ENCODE measurements at places on chromosomes 5 and 9.

DNA sequence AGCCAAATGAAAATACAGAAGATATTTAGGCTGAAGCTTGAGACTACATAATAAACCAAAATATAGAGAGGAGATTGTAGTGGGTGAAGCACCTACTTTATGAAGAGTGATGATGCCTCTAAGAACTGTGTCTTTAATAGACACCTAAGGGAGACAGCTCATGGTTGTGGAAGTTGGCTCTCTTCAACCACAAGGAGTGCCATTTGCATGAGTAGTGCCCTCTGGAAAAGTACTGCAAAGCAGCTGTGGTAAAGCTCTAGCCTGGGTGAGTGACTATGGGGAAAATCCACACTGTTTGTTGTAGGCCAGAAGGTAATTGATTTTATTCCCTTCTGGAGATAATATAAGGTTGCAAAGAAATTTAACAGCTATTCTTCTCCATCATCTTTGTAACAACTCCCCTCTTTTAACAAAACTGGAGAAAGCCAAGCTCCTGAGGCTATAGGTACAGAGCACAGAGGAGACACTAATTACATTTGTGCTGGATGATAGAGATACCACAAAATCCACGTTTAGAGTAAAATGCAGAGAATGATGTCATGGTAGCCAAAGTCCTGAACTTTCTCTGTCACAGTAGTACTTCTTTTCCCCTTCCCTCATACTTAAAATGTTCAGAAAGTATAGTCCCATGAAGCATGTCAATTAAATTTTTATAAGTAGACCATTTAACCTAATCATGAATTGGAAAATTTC is 122.8 kb downstream of the STARD4 start:
- no peak for DNase-seq

DNA sequence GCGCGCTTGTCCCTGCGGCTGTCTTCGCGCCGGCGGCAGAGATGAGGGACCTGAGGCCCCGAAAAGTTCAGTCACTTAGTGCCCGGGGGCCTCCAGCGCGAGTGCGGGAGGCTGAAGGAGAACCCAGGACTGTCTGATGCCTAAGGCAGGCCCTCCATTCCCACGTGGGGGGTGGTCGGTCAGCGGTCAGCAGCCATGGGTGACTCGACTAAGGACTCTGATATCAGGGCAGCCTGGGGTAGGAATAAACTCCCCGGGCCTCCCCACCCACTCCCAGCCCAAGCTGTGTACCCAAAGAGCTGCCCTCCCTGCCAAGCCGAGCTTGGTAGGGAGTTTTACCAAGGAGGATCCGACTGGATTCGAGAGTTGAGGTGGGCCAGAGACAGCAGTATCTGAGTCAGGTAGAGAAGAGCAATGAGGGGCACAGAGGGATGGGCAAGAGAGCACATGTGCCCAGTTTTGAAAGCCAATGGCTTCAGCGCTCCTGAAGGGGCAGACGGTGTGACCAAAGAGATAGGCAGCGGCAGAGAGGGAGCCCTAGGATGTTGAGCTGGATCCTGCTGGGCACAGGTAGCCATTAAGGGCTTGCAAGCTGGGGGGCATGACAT is 787 bp downstream of the FGFR4 start:
- DNase-seq: no peak

GRCh38 chr5:14147210-14147609 is 4.1 kb downstream of the TRIO start:
- no peak for DNase-seq

DNA sequence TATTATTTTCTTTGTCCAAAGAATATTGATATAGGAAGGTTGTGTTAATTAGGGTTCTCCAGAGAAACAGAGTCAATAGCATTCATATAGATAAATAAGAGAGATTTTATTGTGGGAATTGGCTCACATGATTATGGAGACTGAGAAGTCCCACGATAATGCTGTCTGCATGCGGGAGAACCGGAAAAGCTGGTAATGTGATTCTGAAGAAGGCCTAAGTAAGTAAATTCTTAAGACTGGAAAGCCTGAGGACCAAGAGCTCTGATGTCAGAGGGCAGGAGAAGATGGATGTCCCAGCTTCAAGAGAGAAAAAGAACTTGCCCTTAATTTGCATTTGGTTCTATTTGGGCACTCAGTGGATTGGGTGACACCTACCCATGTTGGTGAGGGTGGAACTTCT is 307.4 kb upstream of the C9orf72 start:
- DNase-seq: no peak

DNA sequence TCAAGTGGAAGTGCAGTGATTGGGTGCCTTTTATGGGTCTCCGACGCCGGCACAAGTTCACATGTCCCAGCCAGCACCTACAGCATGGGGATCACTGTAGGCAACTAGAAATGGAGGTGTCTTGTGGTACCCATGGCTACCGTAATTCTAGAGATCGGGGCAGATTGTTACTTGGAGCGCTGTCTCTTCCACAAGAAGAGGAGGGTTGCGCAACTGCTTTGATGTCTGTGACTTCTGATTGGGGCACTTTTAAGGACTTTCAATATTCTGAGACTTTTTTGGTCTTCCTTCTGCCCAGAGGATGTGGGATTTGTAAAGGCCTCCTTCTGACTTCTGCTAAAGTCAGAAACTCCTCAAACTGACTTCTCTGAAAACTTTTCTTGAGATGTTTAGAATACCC is 41.9 kb downstream of the GLRX start:
- DNase-seq: no peak

- DNase-seq: no peak
Observed at GRCh38 chr5:53110156-53110555, 599 bp upstream of the MOCS2 start.

- no peak for DNase-seq
Observed at GRCh38 chr5:2260211-2261003, 377.7 kb upstream of the IRX4 start.

- DNase-seq: no peak
Observed at GRCh38 chr5:16593013-16593412, 23.8 kb downstream of the RETREG1 start.

DNA sequence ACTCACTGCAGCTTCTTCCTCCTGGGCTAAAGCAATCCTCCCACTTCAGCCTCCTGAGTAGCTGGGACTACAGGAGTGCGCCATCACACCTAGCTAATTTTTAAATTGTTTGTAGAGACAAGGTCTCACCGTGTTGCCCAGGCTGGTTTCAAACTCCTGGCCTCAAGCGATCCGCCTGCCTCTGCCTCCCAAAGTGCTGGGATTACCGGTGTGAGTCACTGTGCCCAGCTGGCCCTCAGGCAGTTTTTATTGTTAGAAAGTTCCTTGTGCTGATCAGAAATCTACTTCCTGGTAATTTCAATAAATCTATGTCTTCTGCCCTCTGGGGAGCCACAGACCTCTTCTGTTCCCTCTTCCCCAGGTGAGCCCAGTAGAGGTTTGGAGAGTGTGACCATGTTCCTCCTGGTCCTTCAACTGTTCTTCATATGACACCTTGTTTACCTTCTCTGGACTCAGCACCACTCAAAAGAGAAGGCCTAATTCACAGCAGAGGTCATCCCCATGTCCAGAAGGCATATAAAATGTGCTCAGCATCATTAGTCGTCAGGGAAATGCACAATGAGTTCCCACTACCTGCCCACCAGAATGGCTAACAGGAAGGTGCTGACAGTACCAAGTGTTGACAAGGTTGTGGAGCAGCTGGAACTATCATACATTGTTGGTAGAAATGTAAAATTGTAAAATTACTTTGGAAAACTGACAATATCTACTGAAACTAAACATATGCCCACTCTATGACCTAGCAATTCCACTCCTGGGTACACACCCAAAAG is 10.4 kb downstream of the TMOD1 start:
- DNase-seq: no peak

DNA sequence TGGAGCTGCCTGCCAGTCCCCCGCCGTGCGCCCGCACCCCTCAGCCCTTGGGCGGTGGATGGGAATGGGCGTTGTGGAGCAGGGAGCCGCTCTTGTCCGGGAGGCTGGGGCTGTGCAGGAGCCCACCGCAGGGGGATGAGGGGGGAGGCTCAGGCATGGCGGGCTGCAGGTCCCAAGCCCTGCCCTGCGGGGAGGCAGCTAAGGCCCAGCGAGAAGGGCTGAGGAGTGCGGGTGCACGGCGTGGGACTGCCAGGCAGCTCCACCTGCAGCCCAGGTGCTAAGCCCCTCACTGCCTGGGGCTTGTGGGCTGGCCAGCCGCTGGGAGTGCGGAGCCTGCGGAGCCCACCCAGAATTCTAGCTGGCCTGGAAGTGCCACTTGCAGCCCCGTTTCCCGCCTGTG is 991.7 kb upstream of the ARRDC3 start:
- DNase-seq: no peak

DNA sequence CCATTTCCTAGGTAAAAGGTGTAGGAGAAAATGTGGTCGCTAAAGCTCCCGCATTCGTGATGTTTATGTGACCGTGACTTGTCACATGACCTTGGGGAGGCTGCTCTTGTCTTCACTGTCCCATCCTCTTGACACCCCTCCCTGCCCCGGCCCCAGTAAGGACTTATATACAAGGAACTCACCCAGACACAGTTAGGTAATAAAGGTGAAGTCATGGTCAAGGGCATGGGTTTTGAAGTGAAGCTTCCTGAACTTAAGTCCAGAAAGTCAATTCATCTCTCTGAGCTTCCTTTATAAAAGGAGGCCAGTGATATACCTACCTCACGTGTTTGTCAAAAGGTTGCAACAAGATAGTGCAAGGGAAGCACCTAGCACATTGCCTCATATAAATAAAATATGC is 17.6 kb downstream of the FGF1 start:
- no peak for DNase-seq

DNA sequence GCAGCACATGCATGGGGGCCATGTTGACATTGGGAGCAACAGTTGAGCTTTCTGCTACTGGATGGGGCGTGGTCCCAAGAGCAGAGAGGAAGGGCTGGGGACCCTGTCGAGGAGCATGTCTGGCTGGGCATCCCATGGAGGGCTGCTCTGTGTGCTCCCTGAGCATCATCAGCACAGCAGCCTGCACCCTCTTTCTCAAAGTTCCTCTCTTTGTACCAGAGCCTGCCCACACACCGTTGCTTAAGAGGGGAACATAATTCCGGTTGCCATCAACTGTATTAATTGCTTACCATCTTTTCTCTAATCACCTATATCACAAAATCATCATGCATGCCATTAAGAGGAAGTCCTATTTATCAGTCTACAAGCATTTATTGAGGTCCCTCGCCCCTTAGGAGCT is 55.2 kb upstream of the DIRAS2 start:
- DNase-seq: no peak

- no peak for DNase-seq
Observed at GRCh38 chr5:38576442-38576841, 20.0 kb upstream of the LIFR start.

DNA sequence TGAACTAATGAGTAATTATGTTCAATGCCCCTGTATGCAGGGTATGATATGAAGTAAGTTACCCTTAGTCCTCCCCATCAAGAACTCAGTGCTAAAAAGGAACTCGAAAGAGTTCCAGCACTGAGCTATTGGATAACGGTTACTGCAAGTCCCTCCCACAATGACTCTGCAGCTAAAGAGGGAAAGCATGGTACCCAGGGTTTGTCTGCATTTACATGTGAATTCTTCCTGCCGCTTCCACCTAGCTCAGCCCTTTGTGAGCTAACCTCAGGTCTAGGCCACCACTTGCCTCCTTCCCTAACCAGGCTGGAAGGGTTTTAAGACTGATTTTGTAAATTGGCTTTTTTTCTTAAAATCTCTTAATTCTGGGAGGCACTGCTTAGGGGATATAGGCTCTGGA is 376.8 kb downstream of the EBF1 start:
- DNase-seq: no peak

GRCh38 chr9:2083479-2083878 is 68.3 kb downstream of the SMARCA2 start:
- DNase-seq: no peak

GRCh38 chr5:118981783-118982182 is 6.6 kb downstream of the DTWD2 start:
- no peak for DNase-seq

- DNase-seq: no peak
Observed at GRCh38 chr5:42582723-42583122, 159.5 kb downstream of the GHR start.

DNA sequence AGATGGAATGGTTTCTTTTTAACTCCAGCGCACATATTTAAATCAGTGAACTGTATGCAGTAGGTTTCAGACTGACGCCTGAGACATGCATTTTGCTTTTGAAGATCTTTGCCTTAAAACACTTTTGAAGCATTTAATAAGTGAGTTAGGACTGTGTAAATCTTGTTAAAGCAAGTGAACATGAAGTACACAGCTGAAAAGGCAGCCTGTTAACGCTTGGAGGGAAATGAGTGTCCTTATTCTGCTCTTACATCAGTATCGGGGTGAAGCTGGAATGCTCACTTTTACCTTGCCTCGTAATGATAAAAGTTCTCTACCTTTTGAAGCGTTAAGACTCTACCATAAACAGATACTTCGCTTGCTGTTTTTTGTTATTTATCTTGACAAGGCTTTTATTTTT is 552.2 kb downstream of the ZNF608 start:
- DNase-seq: no peak

GRCh38 chr9:69871118-69871834 is 50.7 kb downstream of the CFAP95 start:
- DNase-seq: no peak

DNA sequence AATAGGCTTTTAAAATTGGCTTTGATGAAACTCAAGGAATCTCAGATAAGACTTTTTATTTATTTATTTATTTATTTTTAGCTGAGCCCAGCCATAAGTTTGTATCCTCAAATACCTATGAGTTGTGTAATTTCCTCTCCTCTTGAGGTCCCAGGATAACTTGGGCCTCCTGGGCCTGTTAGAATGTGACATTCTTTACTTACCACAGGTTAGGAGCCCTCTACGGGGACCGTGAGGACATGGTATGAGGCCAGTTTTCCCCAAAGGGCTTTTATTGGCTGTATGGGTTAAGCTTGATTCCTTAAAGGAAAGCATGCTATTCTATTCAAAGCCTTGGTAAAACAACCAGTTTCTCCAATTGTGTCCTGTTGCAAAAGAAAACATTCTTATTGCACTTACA is 16.9 kb downstream of the SHISAL2B start:
- no peak for DNase-seq

DNA sequence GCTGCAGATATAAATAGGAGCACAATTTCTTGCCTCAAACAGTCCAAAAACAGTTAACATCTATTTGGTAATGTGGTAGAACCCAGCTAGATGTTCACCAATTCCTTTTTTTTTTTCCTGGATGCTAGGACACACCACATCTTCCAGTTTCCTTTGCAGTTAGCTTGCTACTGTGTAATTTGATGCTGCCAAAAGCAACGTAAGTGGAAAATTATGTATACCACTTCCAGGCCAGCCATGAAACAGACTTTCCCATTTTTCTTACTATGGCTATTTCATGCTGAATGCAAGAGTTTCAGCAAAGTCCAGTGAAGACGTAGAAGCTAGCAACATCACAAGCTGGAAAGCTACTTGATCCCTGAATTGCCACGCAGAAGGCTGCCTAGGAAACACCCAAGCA is 667.2 kb downstream of the TLE1 start:
- DNase-seq: no peak

GRCh38 chr5:41270423-41271251 is 57.3 kb upstream of the C6 start:
- no peak for DNase-seq

- no peak for DNase-seq
Observed at GRCh38 chr5:33892620-33893137, 889 bp upstream of the ADAMTS12 start.
